Activated CD4-positive, alpha-beta T cell treated with anti-CD3 and anti-CD28 coated beads for 36 hours (primary cell): ENCODE measurements at places on chromosomes 12 and 14. TPM values are rescaled to one million over a fixed set of nuclear protein-coding genes. Genes with fewer than 3 reads are reported as not detected.

DNA sequence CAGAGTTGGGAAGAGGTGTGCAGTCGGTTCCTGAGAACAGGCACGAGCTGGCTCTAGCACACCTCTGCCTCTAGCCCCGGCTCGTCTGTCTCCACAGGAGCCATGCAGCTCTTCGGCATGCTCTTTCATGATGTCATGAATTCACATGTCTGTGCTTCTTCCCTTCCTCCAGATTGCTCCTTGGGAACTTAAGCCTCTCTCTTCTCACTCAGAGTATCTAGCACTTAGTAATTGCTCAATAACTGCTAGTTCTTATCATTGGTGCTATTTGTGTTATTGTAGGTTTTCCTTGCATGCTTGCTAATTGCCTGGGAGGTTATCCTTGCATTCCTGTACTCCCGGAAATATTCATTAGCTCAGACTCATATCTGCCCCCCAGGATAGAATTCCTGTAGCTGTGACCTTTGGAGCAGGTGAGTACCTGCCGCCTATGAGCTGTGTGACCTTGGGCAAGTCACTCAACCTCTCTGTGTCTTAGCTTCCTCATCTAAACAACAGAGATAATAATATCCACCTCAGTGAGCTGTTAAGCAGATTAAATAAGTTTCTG is 19.5 kb downstream of the FAM181A start:
- no peak for DNase-seq

- no peak for DNase-seq
These were observed 65.2 kb downstream of the TRHDE start for GRCh38 chr12:72337382-72337781.

DNA sequence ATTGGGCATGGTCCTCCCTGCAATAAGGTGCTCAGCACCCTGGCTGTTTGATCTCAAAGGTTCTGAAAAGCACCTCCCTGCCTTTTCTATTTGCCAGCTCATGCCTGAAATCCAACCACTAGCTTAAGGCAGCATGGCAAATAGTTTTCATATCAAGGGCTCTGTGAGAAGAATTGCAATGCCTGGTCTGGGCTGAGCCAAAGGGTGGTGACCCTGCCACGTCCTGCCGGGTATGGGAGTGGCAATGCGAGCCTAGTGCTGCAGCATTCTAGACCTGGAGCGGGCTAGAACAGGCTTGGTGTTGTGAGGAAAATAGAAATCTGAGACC is 2.3 kb upstream of the SCNN1A start:
- no peak for DNase-seq

Gene OR10G2
- not detected for total RNA-seq

Gene TBX3
- total RNA-seq, result not detected

Gene ACVRL1
- not detected for total RNA-seq
